ENCODE measurements at places on chromosomes 2 and 18. TPM values are rescaled to one million over a fixed set of nuclear protein-coding genes. Genes with fewer than 3 reads are reported as not detected.

SIX2 gene
- polyA plus RNA-seq, result 0.42 TPM

COL4A3 gene
- polyA plus RNA-seq, result 19.4 TPM

SATB2 gene
- 0.75 TPM for polyA plus RNA-seq

DPYSL5 gene
- polyA plus RNA-seq, result not detected

CTIF gene
- polyA plus RNA-seq, result 35.0 TPM

PRSS56 gene
- not detected for polyA plus RNA-seq

UGT1A7 gene
- polyA plus RNA-seq, result not detected

SRBD1 gene
- 8.1 TPM for polyA plus RNA-seq

DNA sequence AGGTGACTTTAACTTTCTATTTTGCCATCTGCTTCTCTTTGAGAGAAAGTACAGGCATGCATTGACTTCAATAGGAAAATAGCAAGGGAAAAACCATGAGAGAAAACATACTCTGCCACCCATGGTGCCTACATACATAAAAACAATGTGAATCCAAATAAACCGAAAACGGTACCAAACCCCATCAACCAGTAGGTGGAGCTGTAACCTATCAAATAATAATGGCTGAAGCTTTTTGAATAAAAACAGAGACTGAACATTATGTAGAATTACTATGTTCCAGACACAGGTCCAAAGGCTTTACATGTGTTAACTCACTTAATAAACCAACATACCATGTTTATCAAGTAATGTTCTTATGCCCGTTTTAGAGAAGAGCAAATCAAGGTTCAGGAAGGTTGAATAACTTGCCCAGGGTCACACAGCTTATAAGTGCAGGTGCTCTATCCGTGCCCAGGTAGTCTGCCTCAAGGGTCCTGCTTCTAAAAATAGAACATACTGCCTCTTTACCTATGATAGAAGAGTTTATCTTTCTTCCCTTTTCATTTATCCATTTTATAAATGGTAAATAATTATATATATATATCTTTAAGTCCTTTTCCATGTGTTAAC, 293.9 kb upstream of the SYT4 start:
- no peak overlapping the region for H3K4me3 ChIP-seq
- no peak overlapping the region for H3K27ac ChIP-seq
- H3K36me3 ChIP-seq, result no peaks in the 10 kb centered on the region
- H3K27me3 ChIP-seq, result no peaks in the 10 kb centered on the region
- H3K4me1 ChIP-seq, result no peaks in the 10 kb centered on the region

DNA sequence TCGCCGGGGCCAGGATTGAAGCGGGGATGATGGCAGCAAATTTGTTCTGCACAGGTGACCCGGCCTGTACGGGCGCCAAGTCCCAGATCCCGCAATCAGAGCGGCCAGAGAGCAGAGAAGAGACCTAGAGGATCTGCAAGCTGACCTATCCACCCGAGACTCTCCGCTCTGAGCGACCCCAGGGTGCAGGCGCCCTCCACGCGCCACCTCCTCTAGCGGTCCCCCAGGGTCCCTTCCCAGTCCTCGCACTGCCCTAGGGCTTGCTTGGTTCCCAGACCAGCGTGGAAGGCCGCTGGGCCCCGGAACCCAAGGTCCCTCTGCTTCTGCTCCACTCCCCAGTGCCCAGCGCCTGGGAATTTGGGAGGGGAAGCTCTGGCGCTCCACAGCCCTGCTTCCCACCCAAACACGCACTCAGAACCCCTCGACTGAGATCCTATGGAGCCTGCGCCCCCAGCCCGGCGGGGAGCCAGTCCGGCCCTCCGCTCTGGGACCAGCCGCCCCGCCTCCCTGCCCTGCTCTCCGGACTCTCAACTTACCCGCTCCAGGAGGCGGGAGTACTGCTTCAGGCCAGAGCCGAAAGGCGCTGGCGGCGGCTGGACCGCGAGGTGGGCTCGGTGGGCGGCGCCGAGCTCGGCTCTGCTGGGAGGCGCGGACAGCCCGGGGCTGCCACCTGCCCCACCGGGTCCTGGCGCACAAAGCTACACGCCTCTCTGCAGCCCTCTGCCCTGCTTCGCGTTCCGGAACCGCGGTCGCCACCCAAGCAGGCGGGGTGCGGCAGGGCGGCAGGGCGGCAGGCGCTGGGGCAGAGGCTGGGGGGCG, 3.0 kb upstream of the SIX3 start:
- H3K27me3 ChIP-seq, result peaks cover 74% of the 10 kb centered on the region
- H3K27ac ChIP-seq, result no peak overlapping the region
- no peaks in the 10 kb centered on the region for H3K36me3 ChIP-seq

GRCh38 chr2:174794851-174795374, 30.6 kb upstream of the CHRNA1 start:
- no peaks in the 10 kb centered on the region for H3K27me3 ChIP-seq
- peaks cover 14% of the 10 kb centered on the region for H3K4me1 ChIP-seq
- no peak overlapping the region for H3K4me3 ChIP-seq
- no peak for DNase-seq
- H3K36me3 ChIP-seq, result no peaks in the 10 kb centered on the region

DNA sequence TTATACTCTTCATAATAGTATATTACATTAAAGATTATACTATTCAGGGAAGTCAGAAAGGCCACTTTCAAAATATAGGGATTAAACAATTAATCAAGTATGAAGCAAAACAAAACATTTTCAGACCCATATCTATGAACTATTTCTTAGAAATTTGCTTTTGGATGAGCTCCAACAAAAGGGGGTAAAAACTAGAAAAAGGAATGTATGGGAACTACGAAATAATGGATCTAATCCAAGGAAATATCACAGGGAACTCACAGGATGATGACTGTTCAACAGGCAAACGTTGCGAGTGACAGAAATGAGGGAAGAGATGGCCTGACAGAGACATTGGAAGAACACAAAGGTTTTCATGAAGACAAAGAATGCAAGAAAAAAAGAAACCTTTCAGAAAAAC, 27.9 kb downstream of the G6PC2 start:
- no peaks in the 10 kb centered on the region for H3K27me3 ChIP-seq
- H3K4me3 ChIP-seq, result no peak overlapping the region
- peak; percentile 10 for DNase-seq
- no peaks in the 10 kb centered on the region for H3K36me3 ChIP-seq

DNA sequence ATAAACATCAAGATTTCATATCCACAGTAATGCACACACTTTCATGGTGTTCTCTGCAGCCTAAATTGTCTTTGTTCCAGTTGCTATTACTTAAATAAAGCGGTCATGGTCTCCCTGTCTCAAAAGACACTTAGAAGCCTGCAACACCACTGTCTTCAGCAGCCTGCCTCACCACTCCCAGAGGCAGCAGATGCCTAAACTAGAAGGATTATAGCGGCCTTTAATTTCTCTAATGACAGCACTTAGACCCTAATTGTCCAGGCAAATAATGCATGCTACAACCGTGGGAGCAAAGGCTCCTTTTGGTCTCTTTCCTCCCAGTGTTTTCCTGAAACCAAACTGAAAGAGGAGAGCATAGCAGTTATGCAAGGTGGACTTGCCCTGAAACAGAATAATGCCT, 248.8 kb upstream of the SLC39A10 start:
- H3K27me3 ChIP-seq, result no peaks in the 10 kb centered on the region
- H3K4me1 ChIP-seq, result no peaks in the 10 kb centered on the region
- DNase-seq, result no peak
- H3K36me3 ChIP-seq, result no peaks in the 10 kb centered on the region
- H3K27ac ChIP-seq, result no peak overlapping the region

- H3K27ac ChIP-seq, result no peak overlapping the region
- H3K4me1 ChIP-seq, result peaks cover 18% of the 10 kb centered on the region
- H3K27me3 ChIP-seq, result no peaks in the 10 kb centered on the region
- H3K36me3 ChIP-seq, result no peaks in the 10 kb centered on the region
- no peak overlapping the region for H3K4me3 ChIP-seq
These were observed 163.0 kb downstream of the PRKCE start for GRCh38 chr2:45814488-45814887.

GRCh38 chr2:207807516-207807915, 37.8 kb upstream of the FZD5 start:
- no peaks in the 10 kb centered on the region for H3K27me3 ChIP-seq
- H3K4me1 ChIP-seq, result peaks cover 10% of the 10 kb centered on the region
- H3K27ac ChIP-seq, result no peak overlapping the region
- DNase-seq, result no peak

- no peak for DNase-seq
- no peaks in the 10 kb centered on the region for H3K27me3 ChIP-seq
- H3K4me1 ChIP-seq, result peaks cover 5% of the 10 kb centered on the region
- H3K4me3 ChIP-seq, result no peak overlapping the region
These were observed 14.7 kb upstream of the SP3 start for GRCh38 chr2:173979751-173980351.

GRCh38 chr18:58032233-58032632, 11.8 kb upstream of the NEDD4L start:
- no peaks in the 10 kb centered on the region for H3K36me3 ChIP-seq
- H3K27ac ChIP-seq, result no peak overlapping the region
- no peak overlapping the region for H3K4me3 ChIP-seq

GRCh38 chr18:23401400-23402347, 51.4 kb upstream of the RIOK3 start:
- peak; percentile 58 for DNase-seq
- H3K4me3 ChIP-seq, result no peak overlapping the region
- H3K36me3 ChIP-seq, result no peaks in the 10 kb centered on the region
- H3K27ac ChIP-seq, result peak overlapping the region; percentile 64
- H3K4me1 ChIP-seq, result peaks cover 2% of the 10 kb centered on the region

- no peak overlapping the region for H3K27ac ChIP-seq
- no peaks in the 10 kb centered on the region for H3K4me1 ChIP-seq
These were observed 41.1 kb downstream of the LDAH start for GRCh38 chr2:20781656-20782265.

DNA sequence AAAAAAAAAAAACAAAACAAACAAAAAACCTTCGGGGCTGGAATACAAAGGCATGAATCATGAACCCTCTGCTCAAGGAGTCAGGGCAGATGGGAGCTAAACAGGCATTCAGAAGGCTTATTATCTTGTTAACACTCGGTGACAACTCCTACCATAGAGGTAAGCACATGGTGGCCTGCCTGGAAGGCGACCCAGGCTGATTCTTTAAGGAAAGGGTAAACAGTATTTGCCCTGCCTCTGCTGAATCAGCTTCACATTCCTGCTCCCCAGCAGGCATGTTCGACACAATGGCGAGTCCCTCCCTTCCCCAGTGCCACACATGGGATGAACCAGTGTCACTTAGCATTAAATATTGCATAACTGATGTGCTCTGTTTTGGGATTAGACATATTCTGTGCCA, 191.9 kb downstream of the ARL4C start:
- H3K36me3 ChIP-seq, result no peaks in the 10 kb centered on the region
- no peak for DNase-seq
- H3K4me3 ChIP-seq, result no peak overlapping the region
- no peaks in the 10 kb centered on the region for H3K4me1 ChIP-seq
- no peaks in the 10 kb centered on the region for H3K27me3 ChIP-seq
- no peak overlapping the region for H3K27ac ChIP-seq

- H3K27ac ChIP-seq, result no peak overlapping the region
- H3K4me1 ChIP-seq, result no peaks in the 10 kb centered on the region
- DNase-seq, result peak; percentile 54
- no peaks in the 10 kb centered on the region for H3K36me3 ChIP-seq
These were observed 521.2 kb downstream of the SLC4A3 start for GRCh38 chr2:220148471-220149248.

DNA sequence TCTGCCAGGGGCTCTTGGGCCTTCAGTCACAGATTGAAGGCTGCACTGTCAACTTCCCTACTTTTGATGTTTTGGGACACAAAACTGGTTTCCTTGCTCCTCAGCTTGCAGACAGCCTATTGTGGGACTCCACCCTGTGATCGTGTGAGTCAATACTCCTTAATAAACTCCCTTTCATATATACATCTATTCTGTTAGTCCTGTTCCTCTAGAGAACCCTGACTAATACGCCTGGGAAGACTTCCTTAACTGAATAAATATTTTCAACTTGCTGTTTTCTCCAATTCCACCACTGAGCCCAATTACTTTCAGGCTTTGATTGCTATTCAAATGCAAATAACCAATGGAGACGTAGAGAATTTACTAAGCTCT, 61.4 kb upstream of the CCDC195 start:
- no peaks in the 10 kb centered on the region for H3K4me1 ChIP-seq
- no peak overlapping the region for H3K4me3 ChIP-seq
- H3K36me3 ChIP-seq, result no peaks in the 10 kb centered on the region
- no peak for DNase-seq
- no peak overlapping the region for H3K27ac ChIP-seq

GRCh38 chr2:47256416-47257087, 101.4 kb upstream of the STPG4 start:
- no peak for DNase-seq
- no peaks in the 10 kb centered on the region for H3K36me3 ChIP-seq
- H3K27me3 ChIP-seq, result no peaks in the 10 kb centered on the region
- H3K27ac ChIP-seq, result no peak overlapping the region
- H3K4me3 ChIP-seq, result no peak overlapping the region

DNA sequence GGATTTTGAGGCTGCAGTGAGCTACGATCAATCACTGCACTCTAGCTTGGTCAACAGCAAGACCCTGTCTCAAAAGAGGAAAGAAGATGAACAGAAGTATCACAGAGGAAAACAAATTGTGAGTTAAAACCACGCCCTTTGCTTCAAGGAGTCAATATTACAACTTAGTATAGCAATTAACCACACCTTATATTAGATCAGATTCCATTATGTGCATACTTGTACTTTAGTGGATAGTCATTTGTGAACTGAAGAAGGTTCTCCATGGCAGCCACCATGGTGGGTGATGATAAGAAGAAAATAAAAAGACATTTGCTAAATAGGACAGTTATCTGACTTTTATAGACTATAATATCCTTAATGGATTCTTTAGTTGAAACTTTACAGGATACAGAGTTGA, 72.3 kb upstream of the EFEMP1 start:
- H3K4me1 ChIP-seq, result no peaks in the 10 kb centered on the region
- no peak for DNase-seq
- no peak overlapping the region for H3K4me3 ChIP-seq
- H3K27ac ChIP-seq, result no peak overlapping the region

- no peaks in the 10 kb centered on the region for H3K4me1 ChIP-seq
- H3K4me3 ChIP-seq, result no peak overlapping the region
- no peak overlapping the region for H3K27ac ChIP-seq
- H3K36me3 ChIP-seq, result no peaks in the 10 kb centered on the region
- no peak for DNase-seq
- H3K27me3 ChIP-seq, result no peaks in the 10 kb centered on the region
These were observed 101.4 kb downstream of the FTCDNL1 start for GRCh38 chr2:199749571-199749970.

DNA sequence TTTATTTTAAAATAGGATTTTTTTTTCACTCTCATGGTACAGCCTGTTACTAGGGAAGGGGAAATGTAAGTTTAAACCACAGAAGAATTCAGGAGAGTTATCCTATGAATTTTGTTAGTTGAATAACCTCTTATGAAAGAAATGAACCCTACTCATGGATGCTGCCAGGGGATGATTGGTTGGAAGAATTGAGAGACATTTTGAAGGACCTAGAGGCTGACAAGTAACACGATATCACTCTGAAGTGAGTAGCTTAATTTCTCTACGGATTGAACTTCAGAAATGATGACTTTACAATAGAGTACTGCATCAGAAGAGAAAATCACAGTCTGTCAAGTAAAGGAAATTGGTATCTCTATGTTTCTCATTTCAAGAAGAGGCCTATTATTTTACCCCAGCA, 1346.2 kb downstream of the SUCLG1 start:
- H3K4me1 ChIP-seq, result no peaks in the 10 kb centered on the region
- no peaks in the 10 kb centered on the region for H3K27me3 ChIP-seq
- DNase-seq, result no peak
- H3K36me3 ChIP-seq, result no peaks in the 10 kb centered on the region
- H3K4me3 ChIP-seq, result no peak overlapping the region

- no peak overlapping the region for H3K4me3 ChIP-seq
- no peak overlapping the region for H3K27ac ChIP-seq
- H3K36me3 ChIP-seq, result no peaks in the 10 kb centered on the region
- DNase-seq, result no peak
These were observed 41.3 kb downstream of the CBLN2 start for GRCh38 chr18:72502671-72503431.
